Stimulated activated CD4-positive, alpha-beta T cell treated with anti-CD3 and anti-CD28 coated beads, Interleukin-15, amount 100 ng/mL, for 24 hours (primary cell): ENCODE measurements at places on chromosomes 6 and 20.
A peak's percentile ranks its signal among the peaks of the same experiment; 100 is the strongest.

- peak; percentile 74 for DNase-seq
Measured at GRCh38 chr6:109455437-109456110, at the start of gene MICAL1. Gene MICAL1, minus strand, starts transcription at chr6:109455772. Its CDS starts 1,576 bp downstream, at chr6:109454196.

DNA sequence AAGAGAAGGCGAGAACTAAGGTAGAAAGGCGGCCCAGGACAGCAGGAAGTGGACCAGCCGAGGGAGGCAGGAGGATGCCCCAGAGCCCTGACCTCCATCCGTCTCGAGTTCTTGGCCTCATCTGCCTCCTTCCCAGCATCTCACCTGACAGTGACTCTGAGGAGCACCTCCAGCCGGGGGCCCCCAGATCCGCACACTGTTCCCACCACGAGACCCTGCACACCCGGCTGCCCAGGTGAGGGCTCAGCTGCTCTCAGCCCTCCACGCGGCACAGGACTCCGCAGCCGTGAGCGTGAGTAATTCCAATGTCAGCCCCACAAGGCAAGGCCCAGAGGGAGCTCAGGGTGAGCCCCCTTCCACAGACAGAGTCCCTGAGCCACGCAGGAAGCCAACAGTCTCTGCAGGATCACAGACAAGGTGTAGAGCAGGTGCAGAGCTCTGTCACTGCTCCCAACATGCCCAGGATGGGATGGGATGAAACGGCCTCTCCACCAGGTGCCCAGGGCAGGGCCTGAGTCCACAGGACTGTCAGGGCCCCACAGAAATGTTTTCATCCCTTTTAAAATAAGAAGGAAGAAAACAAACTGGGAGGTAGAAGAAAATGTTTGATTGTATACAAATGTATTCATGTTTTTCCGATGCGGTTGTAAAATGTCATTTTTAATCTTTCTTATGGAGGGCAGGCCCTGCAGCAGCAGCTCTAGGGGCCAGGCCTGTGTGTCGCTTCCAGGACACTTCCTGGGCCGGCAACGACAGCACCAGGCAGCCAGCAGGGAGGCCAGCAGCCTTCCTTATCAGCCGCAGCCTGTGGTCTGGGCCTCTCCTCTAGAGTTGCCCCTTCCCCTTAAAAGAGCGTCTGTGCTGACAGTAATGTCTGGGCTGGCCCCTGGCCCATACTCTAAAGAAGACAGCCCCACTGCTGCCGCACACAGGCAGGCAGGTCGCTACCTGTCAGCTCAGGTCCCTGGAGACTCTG lies 66.9 kb downstream of the DLL1 start:
- DNase-seq: no peak

GRCh38 chr20:37282556-37282955 lies 6.9 kb upstream of the MANBAL start:
- no peak for DNase-seq

DNA sequence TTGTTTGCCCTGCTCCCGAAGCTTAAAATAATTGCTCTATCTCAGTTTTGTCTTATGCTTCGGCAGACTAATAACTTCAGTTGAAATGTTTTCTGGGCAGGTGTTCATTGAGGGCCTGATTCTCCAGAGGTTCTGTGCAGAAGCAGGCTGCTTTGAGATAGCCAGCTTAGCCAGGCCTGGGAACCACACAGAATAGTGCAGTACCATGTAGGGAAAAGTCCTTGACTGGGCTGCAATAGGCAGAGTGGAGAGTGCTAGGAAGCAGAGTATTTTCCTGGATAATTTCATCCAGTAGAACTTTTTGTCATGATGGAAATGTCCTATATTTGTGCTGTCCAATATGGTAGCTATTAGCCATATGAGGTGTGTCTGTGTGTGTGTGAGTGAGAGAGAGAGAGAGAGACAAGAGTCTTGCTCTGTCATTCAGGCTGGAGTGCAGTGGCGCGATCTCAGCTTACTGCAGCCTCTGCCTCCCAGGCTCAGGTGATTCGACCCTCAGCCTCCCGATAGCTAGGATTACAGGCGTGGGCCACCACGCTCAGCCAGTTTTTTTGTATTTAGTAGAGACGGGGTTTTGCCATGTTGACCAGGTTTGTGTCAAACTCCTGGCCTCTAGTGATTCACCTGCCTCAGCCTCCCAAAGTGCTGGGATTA lies 15.9 kb downstream of the TOP1 start:
- no peak for DNase-seq

DNA sequence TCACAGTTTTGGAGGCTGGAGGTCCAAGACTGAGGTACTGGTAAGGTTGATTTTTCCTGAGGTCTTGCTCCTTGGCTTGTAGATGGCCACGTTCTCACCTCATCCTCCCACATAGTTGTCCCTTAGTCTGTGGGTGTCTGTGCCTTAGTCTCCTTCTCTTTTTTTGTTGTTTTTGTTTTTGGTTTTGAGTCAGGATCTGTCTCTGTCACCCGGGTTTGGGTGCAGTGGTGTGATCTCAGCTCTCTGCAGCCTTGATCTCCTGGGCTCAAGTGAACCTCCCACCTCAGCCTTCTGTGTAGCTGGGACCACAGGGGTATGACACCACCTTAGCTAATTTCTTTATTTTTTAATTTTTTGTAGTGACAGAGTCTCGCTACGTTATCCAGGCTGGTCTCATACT lies 245.2 kb downstream of the PHACTR1 start:
- no peak for DNase-seq

GRCh38 chr6:151143337-151143736 lies 96.4 kb upstream of the AKAP12 start:
- no peak for DNase-seq

- DNase-seq: no peak
Measured at GRCh38 chr20:50734730-50735679, 3.6 kb downstream of the PARD6B start.

GRCh38 chr6:38588631-38589366 lies 50.9 kb downstream of the BTBD9 start:
- no peak for DNase-seq
